ENCODE measurements at places on chromosomes 11 and 22.
A peak's percentile ranks its signal among the peaks of the same experiment; 100 is the strongest.

DNA sequence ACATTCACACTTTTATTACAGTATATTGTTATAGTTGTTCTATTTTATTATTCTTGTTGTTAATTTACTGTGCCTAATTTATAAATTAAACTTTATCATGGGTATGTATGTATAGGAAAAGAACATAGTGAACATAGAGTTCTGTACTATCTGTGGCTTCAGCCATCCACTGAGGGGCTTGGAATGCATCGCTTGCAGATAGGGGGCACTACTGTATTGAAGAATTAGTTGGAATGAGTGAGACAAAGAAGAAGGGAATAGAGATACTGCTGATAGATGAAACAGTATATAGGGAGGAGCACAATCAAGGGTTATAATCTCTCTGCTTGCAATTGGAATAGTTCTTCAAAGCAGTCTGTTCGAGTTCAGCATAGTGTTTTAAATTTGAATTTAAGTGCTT, 432.2 kb downstream of the RAB38 start:
- no peak for DNase-seq

GRCh38 chr11:25939691-25940090, 392.2 kb upstream of the ANO3 start:
- DNase-seq: no peak

- DNase-seq: peak; percentile 92
Measured at GRCh38 chr22:41998361-41999261, at the start of gene WBP2NL. WBP2NL (plus strand) TSS chr22:41998788; CDS start chr22:41998819, 31 bp downstream.

GRCh38 chr11:1077417-1078119, 2.9 kb downstream of the MUC2 start:
- no peak for DNase-seq

- no peak for DNase-seq
Measured at GRCh38 chr11:27124514-27125264, 84.1 kb downstream of the BBOX1 start.

DNA sequence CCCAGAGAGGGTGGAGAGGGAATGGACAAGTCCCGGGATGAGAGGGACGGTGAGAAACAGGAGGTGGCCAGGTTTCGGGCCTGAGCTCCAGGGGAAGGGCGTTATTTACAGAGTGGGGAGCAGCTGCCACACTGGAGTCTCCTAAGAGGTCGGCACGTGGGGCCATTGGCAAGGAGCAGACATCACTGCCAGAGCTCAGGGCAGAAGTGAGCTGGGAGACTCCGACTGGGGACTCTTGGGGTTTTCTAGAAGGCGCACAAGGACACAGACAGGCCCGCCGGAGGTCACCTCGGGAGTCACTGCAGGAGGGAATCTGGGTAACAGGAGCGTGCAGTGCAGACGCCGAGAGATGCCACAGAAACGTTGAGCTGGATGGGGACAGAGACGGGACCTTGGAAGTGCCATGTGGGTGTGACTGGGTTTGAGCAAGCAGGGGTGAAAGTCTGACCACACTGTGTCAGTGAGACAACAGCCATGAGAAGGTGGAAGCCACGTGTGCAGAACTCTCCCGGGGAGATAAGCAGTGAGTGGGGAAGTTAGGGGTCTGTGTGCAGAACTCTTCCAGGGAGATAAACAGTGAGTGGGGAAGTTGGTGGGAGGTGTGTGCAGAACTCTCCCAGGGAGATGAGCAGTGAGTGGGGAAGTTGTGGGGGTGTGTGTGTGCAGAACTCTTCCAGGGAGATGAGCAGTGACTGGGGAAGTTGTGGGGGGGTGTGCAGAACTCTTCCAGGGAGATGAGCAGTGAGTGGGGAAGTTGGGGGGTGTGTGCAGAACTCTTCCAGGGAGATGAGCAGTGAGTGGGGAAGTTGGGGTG, 187.5 kb downstream of the SHANK2 start:
- no peak for DNase-seq

- no peak for DNase-seq
Measured at GRCh38 chr22:38700270-38700788, 414 bp downstream of the JOSD1 start.

DNA sequence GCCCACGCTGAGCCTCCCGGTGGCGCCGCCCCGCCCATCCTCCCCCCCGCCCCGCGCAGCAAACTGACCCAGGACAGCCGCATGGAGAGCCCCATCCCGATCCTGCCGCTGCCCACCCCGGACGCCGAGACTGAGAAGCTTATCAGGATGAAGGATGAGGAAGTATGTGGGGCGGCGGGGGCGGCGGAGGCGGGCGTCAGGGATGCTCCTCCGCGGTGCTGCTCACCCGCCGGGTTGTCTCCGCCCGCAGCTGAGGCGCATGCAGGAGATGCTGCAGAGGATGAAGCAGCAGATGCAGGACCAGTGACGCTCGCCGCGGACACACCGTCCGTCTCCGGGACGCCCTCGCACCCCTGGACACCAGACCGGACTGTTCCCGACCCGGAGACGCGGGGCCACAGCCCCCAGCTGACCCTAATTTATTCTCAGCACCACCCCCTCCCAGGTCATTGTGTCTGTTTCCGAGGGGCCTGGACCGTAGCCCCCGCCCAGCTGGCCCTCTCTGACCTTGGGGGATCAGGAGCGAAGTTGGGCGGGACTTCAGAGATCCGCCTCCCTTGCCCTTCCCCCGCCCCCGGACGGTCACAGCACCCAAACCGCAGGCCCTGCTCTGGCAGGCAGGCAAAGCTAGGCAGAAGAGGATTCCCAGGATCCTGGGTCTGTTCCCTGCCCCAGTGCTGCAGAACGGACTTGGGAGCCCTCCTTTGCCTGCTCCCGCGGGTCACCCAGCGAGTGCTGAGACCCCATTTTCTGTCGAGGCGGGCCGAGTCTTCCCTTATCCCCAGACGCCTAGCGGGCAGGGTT, 959 bp upstream of the GP1BB start:
- no peak for DNase-seq

GRCh38 chr11:66716996-66717395, 12.0 kb downstream of the SPTBN2 start:
- no peak for DNase-seq

DNA sequence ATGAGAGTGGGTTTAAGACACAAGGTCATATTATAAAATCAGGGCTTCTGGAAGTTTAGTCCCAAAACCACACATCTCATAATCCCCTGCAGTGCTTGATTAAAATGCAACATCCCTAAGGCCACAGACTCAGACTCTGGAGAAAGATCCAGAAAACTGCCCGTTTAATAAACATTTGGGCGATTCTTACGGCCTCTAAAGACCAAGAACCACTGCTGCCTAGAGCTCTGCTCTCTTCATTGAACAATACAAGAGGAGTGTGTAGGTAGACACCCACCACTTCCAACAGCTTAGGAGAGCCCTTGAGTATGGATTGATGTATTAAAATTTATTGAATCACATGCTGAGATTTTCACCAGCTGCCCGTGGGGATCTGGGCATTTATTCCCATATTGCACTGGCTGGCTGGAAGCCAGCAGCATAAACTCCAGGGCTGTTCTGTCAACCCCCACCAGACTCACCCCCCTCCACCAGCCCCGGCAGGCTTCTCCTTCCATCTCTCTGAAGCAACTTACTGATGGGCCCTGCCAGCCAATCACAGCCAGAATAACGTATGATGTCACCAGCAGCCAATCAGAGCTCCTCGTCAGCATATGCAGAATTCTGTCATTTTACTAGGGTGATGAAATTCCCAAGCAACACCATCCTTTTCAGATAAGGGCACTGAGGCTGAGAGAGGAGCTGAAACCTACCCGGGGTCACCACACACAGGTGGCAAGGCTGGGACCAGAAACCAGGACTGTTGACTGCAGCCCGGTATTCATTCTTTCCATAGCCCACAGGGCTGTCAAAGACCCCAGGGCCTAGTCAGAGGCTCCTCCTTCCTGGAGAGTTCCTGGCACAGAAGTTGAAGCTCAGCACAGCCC, 749 bp upstream of the BEST1 start:
- peak; percentile 49 for DNase-seq

DNA sequence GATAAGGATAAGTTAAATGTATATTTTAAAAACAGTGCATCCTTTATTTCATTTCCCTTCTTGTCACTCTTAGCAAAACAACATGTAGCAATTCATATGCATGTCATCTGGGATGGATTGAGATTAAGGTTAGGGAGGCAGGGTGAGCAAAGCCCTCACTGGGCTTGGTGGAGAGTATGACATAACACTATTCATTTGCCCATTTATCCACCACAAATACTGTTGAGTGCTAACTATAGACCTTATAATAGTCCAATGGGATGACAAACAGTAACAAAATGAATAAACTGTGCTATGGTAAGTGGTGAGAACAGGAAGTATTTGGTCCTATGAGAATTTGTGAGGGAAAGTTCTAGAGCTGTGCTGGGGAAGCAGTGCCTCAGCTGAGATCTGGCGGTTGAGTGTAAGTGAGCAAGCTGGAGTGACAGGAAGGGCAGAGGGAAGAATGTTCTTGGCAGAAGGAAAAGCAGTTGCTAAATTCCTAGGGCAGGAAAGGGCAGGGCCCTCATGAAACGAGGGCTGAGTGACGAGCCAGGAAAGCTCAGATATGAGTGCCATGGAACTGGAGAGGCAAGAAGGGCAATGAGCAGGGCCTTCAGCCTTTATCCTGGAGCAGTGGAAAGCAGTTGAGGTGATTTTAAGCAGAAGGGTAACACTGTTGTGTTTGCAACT, 6.7 kb downstream of the HSD17B12 start:
- no peak for DNase-seq

- DNase-seq: no peak
Measured at GRCh38 chr11:413120-414081, 1.4 kb downstream of the SIGIRR start.

GRCh38 chr11:116576526-116576925, 196.3 kb downstream of the BUD13 start:
- peak; percentile 28 for DNase-seq

- DNase-seq: no peak
Measured at GRCh38 chr11:57978686-57979531, 44.8 kb upstream of the OR9Q1 start.

DNA sequence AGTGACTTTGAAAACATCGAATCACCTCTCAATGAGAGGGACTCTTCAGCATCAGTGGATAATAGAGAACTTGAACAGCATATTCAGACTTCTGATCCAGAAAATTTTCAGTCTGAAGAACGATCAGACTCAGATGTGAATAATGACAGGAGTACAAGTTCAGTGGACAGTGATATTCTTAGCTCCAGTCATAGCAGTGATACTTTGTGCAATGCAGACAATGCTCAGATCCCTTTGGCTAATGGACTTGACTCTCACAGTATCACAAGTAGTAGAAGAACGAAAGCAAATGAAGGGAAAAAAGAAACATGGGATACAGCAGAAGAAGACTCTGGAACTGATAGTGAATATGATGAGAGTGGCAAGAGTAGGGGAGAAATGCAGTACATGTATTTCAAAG, 65.8 kb downstream of the DKK3 start:
- no peak for DNase-seq
